Hepatocyte (in vitro differentiated cells): ENCODE measurements at places on chromosomes 3 and 15.
A peak's percentile ranks its signal among the peaks of the same experiment; 100 is the strongest.

GRCh38 chr3:34852844-34853439, 786.4 kb upstream of the ARPP21 start:
- no peak for DNase-seq

- DNase-seq: no peak
These were observed 33.7 kb downstream of the ZBTB11 start for GRCh38 chr3:101643009-101643844.

DNA sequence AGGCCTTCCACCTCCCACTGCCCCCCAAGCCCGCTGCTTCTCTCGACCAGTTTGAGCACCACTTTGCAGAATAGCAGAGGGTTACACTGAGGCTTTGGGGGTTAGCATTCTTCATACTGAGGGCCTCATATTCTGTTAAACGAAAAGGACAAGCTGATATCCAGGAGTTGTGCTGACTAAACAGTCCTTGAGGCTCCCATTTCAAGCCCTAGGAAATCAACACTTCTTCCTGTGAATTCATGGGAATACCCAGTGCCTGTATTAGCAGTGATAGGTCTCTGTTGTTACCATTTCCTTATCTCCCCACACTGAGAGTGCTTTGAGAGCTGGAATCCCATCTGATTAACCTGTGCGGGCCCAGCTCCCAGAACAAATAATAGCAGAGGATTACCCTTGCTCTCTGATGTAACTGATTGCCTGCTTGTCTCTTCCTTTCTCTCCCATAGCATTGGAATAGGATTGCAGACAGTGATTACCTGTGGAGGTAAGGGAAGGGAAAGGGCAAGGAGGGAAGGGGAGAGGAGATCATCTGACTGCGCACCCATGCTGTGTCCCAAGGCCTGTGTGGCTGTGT, 930 bp downstream of the FBXW12 start:
- no peak for DNase-seq

DNA sequence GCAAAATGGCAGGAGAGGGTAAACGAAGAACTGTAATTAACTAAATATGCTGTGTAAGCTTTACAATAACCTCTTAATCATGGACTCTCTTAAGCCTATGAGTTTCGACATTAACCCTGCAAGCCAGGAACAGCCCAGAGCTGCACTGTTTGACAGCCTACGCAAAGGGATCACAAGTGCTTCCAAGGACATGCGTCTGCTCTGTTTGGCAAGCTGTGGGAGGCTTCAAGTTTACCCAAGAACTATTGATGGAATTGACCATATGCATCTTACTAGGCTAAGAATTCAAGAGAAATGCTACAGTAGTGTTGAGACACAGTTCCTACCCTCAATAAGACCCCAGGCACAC, 66.0 kb downstream of the PDZRN3 start:
- no peak for DNase-seq

DNA sequence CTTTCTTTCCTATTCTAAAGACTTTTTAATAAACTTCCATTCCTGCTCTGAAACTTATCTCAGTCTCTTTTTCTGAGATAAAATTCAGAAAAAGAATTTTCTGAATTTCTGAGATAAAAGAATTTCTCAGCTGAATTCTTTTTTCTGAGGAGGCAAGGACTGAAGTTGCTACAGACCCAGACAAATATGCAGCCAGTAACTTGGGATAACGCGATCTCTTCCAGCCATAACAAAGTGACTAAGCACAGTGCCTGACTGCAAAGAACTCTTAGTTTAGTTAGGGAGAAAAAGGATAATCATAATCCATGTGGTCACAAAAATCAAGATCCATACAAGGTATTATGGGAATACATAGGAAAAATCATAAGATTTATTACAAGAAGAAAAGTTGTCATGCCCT, 222.0 kb upstream of the GAP43 start:
- DNase-seq: peak; percentile 23

- no peak for DNase-seq
These were observed 25.1 kb upstream of the HERC1 start for GRCh38 chr15:63858881-63859280.

GRCh38 chr15:31049682-31050615, 51.6 kb downstream of the TRPM1 start:
- DNase-seq: no peak

- DNase-seq: no peak
These were observed 29.4 kb upstream of the DUSP7 start for GRCh38 chr3:52085681-52086282.

- no peak for DNase-seq
These were observed 124.3 kb upstream of the LRRC3B start for GRCh38 chr3:26498271-26498670.

GRCh38 chr3:149667576-149667975, 9.8 kb upstream of the WWTR1 start:
- DNase-seq: no peak
